Left renal pelvis (tissue), 4 donors: ENCODE measurements at places on chromosomes 13 and 19. TPM values are rescaled to one million over a fixed set of nuclear protein-coding genes. Genes with fewer than 3 reads are reported as not detected.
A peak's percentile ranks its signal among the peaks of the same experiment; 100 is the strongest.

- no peak for DNase-seq
Measured at GRCh38 chr13:28220166-28220565, 81.8 kb downstream of the PAN3 start.

Gene DLEU7
- 1.3 TPM for polyA plus RNA-seq

DNA sequence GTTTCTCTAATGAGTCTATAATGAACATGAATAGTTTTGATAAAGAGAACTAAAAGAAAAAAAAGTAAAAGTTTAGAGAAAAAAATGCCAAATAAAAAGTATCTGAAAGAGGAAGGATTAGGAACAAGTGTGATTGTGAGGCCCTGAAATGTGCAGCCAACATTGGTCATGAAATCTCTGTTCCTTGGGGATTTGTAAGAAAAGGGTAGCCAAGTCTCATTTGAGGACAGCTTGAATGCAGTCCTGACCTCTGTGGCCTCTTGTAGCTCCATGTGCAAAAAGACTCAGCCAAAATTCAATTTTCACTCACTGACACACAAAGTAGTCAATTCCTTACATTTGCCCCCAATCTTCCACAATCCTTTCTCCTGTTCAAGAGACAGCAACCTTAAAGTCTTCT is 167.9 kb downstream of the KLF12 start:
- DNase-seq = no peak

DNA sequence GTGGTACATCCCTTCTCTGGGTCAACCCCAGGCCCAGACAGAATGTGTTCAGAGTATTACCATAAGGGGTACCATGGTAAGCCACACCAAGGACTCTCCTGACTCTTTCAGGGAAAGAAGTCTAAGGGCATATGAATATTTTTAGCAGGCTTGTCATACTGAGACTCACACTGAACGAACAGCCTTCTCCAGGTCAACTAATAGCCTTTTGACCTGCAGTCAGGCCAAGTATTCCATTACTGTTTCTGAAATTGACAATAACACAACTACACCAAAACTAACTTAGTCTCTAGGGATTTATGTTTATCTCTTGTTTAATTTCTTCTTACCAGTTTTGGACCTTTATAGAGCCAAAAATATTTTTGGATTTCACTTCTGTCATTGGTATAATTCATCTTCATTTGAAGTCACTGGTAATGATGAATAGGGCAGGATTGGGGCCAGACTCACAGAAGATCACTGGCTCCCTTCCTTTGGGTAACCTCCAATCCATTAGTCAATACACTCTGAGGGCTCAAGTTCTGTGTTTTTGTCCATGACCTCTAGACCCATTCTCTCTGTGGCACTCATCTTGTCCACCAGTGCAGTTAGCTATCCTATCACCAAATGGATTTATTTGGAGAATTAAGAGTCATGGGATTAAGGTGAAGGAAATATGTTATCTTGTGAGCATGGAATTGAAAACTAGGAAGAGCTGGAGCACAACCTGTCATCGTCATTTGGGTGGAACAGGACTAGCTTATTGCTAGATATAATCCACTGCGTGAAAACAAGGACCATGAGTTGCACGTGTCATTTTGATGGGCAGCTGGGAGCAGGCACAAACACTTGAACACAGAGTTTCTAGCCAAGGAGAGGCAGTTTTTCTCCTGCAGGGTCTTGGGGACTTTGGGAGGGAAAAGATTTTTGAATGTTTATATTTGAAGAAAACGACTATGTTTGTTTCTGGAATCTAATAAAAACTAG is 313.3 kb downstream of the DCLK1 start:
- DNase-seq = no peak

DNA sequence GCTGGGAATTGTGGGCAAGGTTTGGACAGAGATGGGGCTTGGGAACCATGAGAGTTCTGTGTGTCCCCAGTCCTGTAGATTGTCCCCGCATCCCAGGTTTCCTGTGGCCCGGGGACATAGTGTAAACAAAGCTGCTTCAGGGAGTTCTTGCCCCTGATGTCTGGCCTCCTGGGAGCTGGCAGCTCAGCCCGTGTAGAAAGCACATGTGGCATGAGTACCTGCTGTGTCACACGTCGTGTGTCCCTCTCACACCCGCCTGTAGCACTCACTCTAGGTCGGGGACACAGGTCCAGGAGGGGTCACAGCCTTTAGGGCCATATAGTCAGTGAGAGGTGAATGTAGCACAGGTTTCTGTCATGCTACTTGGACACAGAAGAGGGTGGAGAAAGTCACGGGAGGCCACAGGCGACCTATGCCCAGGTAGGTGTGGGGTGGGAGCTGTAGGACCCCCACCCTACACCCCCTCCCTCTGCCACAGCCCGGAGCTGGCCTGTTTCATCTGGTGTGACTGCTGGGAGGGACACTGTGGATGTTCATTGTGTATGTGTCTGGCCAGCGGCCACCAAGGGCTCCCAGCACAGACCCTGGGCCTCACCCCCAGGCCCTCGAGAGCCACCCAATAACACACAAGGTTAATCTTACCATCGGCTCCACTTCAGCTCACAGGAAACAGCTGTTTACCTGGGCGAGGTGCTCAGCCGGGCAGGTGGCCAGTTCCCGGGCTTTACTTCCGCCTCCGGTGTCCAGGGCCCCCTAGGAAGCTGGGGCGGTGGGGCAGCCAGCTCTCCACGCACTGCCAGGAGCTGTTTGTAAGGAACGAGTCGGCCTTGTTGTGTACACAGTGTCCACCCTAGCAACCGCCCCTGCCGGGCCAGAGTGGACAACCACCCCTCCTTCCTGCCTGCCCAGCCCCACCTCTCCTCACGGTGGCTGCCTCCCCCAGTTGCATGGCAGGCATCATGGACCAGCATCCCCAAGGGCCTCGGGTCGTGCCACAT is 49.7 kb downstream of the COMP start:
- no peak for DNase-seq

Gene CRX
- polyA plus RNA-seq = not detected

DNA sequence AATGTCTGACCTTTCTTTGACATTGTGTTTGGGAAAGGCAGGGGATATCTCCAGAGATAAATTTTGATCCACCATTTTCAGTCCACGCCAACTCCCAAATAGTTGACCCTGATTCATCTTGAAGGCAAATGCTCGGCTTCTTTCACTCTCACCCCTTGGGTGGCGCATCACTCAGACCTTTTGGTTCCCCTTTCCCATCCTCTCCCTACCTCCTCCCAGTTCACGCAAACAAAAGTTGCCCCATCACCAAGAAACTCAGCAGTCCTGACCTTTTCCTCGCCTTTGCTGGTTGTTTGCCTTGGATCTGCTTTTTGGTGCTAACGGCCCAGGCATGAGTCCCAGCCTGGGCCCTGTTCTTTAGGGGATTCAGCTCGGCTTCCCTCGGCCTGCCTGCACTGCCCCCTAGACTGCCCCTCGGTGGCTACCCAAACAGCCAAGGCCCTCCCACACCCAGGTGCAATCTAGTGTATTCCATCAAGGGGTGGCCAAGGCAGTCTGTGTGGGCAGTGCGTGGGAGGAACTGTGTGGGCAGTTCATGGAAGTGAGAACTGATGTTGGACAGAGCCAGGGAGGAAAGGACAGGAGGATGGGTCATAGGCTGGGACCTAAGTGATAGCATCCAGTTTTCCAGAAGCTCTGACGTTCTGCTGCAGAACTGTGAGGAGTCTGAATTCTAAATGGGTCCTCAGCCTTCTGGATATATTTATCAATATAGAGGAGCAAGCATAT is 255.7 kb downstream of the DLEU7 start:
- DNase-seq = no peak

GRCh38 chr19:3907626-3908265 is 25.1 kb upstream of the NMRK2 start:
- no peak for DNase-seq

DNA sequence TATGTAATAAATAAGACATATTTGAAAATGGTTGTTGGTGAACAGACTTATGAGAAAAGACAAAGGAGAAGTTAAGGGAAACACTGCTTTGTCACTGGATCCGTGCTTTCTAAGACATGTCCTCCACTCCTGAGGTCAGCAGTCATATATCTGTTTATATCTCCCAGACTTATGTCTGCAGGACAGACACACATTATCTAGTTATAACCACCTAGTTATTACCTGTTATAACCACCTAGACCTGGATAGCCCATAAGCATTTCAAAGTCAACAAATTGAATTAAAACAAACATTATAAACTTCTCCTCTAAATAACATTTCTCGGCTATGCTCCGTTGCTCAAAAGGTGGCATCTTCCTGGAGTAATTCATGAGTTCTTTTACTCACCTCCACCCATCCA is 96.4 kb downstream of the SPRY2 start:
- DNase-seq = no peak

DNA sequence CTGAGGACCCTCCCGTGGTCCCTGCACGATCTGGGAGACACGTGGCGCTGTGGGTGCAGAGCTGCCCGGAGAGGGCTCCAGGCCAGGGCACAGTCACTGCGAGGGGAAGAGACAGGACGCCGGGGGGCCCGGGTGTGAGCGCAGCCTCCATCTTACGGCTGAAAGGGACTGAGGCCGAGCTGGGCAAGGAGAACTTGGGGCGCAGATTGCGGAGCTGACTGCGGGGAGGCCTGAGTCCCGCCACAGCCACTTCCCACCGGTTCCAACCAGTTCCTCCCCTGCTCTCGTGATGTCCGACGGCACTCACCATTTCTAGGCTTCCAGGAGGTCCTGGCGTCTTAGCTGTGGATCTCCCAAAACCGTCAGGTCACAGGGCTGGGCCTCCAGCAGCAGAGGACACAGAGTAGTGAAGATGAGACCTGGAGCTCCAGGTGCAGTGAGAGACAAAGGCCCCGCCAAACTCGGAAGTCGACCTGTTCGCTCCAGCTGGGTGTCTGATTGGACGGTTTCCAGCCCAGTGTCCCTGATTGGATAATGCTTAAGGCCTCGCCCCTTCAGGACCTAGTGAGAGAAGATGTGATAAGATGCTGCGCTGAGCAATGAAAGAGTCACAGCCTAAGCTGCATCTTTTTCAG is 4.8 kb upstream of the ZNF253 start:
- DNase-seq = peak; percentile 59

DNA sequence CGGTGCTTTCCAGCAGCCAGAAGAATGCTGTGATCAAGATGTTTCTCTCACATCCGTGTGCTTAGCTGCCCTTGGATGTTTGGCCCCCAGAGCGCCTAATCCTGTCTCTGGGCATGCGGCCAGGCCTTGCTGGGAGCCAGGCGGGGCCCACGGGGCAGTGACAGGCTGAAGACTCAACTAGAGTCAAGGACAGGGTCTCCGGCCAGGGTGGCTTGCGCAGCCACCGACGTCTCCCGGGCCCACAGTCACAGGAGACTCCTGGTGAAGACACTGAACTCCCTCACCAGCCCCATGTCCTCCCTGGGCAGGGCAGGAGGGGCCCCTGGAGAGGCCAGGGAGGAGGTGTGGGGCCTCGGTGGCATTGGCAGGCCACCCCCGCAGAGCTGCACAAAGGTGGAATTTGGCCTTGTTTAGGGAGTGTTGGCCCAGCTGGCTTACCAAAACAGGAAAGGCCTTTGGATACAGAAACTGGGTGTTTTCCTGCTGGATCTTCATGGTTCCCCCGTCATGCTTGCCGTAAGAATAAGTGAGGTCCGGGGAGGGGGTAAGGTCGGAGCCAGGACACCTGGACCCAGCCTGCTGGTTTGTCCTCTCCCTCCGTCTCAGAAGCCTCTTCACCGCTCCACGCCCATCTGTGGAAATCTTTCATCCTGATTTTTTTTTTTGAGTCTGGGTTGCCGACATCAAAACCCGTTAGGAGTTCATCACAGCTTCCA is 10.0 kb upstream of the NDUFS7 start:
- no peak for DNase-seq

- DNase-seq = no peak
Measured at GRCh38 chr13:100875392-100876043, 200.9 kb upstream of the TMTC4 start.

GRCh38 chr13:106455190-106455589 is 80.3 kb downstream of the EFNB2 start:
- DNase-seq = no peak

- DNase-seq = peak; percentile 46
Measured at GRCh38 chr19:47707135-47707925, 5.9 kb upstream of the EHD2 start.

GRCh38 chr13:22372261-22372660 is 701.4 kb downstream of the FGF9 start:
- no peak for DNase-seq

GRCh38 chr19:48378194-48378570 is 13.2 kb downstream of the KDELR1 start:
- DNase-seq = no peak

Gene TPRX2
- not detected for polyA plus RNA-seq

DNA sequence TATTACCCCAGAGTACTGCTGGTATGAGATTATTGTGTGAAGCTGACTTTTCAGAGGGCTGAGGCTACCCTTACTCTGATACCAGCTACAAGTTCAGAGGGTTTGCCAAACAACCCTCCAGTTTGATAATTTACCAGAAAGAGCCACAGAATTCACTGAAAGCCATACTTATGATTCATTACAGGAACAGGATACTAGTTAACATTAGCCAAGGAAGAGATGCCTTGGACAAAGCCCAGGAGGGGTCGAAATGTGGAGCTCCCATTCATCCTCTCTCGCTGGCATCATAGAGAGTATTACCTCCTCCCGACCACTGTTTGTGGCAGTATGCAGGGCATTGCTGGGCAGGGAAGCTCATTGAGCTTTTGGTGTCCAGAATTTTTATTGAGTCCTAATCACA is 364.3 kb downstream of the KCNRG start:
- no peak for DNase-seq

DNA sequence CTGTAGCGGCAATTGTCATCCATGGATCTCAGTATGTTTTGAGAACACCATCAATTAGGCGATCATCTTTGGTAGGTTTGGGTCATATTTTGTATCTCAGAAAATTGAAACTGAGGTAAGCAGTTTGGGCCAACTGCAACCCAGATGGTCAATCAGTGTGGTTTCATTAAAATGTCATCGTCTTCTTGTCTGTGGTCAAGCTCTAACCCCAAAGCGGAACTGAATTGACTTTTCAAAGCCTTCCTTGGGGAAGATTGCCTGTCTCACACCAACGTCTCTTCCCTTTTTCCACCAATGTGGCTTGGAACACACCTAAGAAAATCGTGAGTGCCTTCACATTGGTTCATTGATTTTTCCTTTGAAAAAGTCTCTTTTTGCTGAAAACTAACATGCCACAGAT is 56.3 kb upstream of the UBAC2 start:
- no peak for DNase-seq

Gene CPAMD8
- 59.8 TPM for polyA plus RNA-seq

DNA sequence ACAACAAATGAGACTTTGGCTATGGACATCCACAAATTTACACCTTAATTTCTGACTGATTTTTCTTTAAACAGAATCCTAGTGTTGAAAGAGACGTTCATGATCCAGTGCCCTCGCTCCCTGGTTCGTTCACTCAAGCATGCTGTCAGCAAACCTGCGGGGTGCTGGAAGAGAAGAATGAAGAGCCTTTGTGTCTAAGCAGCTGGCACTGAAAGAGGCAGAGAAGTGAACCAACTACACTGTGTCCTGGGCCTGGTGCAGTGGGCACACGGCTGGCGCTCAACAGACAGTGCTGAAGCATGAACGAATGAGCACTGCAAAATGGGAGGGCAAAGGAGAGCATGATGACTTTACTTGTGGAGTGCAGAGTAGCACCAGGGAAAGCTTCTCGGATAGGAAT is 46.8 kb downstream of the MIPEP start:
- DNase-seq = no peak

- no peak for DNase-seq
Measured at GRCh38 chr19:9060564-9061340, 26.1 kb upstream of the OR1M1 start.

Gene KLK13
- 0.31 TPM for polyA plus RNA-seq

Gene C19orf81
- polyA plus RNA-seq = 0.48 TPM
